ENCODE measurements at places on chromosomes 2 and 18.

GRCh38 chr2:71786291-71787107, 333.1 kb downstream of the DYSF start:
- DNase-seq: no peak

GRCh38 chr2:42651057-42651456, 82.6 kb downstream of the MTA3 start:
- no peak for DNase-seq

DNA sequence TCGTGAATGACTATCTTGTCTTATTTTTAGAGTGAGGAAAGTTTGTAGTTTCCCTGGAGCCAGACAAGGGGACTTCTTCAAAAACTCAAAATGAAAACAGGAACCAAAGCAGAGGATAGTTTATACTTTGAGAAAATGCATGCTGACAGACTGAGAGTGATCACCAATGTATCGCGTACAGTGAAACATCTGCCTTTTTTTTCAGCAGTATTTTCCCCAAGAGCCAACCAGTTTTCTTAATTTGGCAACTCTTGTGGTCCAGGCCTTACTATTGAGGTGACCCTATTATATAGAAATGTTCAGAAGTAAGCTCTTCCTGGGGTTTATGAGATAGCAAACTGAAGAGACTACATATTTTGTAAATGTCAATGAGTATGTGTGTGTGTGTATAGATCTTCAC, 153.7 kb upstream of the VRK2 start:
- DNase-seq: no peak

DNA sequence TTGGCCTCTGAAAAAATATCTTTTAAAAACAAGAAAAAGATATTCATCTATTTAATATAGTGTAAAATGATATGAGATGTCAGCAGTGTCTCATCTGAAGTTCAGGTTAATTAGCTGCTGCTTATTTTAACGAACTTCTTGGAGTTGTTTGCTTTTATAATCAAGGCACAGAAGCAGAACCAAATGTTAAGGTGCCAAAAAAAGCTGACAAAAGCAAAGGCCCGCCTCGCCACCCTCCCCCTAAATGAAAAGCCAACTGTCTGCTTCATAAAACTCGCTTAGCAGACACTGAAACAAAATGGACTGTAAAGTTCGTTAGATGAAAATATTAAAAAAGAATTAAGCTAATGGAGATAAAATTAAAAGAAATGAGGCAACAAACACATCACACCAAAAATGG, 562.6 kb downstream of the ZEB2 start:
- DNase-seq: no peak

DNA sequence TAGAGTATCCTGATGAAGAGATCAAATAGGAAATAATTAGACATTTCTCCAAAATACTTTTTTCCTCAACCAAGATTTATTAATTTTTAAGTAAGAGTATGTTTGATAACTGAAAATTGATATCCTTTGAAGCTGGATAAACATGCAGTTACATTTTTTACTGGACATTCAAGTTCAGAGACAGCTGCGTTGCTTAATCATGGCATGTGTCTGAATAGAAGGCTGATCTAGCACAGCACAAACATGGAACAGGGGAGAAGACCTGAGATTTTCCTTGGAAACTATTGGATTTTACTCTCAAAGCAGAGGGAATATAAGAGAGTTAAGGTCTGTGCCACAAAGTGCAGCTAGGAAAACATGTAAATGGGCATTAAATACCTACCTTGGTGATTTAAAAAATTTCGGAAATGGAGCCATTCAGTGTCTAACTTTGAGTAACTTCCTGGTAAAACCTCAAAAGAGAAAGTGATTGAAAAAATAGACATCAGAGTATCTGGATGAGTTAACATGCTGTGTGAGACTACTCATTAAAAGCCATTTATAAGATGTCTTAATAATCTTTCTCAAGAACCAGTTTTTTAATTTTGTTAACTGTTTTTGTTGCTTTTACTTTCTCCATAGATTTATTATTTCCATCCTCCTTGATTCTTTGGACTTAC, 31.8 kb downstream of the CRIM1 start:
- DNase-seq: no peak

- DNase-seq: no peak
These were observed 28.8 kb downstream of the CCDC93 start for GRCh38 chr2:117985092-117985491.

Data from astrocyte of the spinal cord (primary cell).